CD4-positive, alpha-beta T cell treated with Interferon gamma for 1 hour (primary cell): ENCODE measurements at places on chromosomes 5 and 9.

DNA sequence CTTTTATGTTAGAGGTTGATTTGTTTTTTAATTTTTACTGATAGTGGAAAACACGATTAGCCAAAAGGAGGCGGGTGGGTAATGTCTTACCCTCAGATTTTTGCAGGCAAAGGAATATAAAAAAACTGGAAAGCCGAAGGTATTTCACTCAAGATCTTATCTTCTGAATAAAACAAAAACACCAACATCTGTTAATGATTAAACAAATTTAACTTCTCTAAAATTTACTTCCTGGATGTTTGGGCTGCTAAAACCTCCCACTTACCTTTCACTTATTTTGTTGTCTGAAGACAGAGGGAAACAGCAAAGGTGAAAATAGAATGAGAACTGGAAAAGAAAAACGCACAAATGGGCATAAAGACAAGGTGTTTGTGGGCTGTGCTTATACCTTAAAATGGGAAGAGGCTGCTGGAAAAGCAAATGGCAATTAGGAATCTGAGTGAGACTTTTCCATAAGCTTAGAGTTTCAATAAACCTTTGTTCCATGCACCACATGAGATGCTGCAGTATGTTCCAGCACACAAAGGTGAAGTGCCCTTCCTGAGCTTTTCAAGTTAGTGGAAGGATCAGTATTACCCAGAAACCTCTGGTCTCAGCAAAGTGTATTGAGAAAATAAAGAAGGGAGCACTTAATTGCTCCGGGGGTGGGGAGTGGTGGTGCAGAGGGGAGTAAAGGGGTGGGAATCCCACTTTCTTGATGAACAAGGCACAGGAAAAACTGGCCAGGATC lies 298.3 kb downstream of the BNC2 start:
- DNase-seq: no peak

DNA sequence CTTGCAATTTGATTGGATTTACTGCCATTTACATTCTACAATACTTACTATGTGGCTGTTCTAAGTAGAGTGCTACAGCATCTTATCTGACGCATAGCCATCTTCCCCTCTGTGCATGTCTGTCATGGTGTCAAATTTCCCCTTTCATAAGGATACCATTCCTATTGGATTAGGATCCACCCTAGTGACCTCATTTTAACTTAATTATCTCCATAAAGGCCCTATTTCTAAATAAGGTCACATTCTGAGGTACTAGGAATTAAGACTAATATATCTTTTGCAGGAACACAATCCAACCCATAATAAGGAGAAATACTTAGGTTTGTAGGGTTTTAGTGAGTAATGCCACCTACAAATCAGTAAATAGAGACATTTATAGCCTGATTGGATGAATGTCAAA lies 268.0 kb downstream of the ADAMTSL1 start:
- no peak for DNase-seq

DNA sequence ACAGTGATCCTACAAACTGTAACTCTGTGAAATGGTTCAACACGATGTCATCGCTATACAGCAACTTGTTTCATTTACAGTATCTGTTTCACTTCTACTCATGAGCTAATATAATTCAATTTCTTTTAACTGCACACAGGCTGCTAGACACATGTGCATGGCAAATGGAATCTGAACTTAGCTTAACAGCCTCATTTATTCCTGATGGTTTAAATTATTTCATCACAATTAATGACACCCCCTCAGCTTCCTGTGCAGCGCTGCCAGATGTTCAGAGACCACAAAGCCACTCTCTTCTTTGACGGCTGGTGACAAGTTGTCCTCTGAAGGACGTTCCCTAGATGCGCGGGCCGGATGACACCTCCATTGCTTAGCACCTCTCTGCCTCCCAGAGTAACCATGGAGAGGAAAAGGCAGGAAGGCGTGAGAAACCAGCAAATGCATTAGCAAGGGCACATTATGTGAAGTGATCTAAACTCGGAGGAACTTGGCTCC lies 191.1 kb downstream of the BNC2 start:
- no peak for DNase-seq

- no peak for DNase-seq
Observed at GRCh38 chr5:178428341-178429155, 161.6 kb downstream of the COL23A1 start.

DNA sequence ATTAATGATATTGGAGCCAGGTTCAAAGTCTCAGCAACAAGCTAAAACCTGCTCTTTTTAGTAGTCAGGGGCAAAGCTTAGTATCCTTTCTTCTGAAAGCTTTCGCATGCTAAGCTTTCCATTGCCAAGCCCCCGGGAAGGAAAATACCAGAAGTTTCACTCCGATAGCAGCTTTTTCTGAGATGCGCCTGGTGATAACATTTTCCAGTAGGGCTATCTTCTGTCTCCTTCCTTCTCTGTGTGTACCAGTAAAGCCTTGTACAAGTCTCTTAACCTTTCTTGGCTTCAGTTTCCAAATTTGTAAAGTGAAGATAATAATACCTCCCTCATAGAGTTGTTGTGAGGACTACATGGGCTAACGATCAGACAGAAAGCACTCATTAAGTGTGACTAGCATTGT lies 36.7 kb downstream of the DOCK8 start:
- DNase-seq: no peak

DNA sequence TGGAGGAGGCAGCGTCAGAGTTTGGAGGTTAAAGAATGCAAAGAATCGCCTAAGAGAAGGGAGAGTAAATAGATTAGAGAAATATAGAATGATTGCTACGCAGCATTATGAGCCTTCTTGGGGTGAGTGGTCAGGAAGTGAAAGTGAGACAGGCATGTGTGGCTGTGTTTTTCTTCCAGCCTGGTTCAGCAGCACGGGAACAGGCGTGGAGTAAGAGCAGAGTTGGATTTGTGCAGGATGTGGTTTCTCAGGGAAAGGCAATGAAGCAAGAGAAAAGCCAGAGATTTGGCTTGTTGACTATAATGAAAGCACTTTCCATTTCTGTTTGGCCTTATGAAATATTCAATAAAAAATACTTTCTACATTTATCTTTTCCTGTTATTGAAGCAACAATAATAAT lies 34.3 kb upstream of the FRMD3 start:
- no peak for DNase-seq

GRCh38 chr5:149018909-149019443 lies 43.9 kb downstream of the SH3TC2 start:
- DNase-seq: no peak

- DNase-seq: no peak
Observed at GRCh38 chr5:168706655-168707069, 127.5 kb upstream of the PANK3 start.

DNA sequence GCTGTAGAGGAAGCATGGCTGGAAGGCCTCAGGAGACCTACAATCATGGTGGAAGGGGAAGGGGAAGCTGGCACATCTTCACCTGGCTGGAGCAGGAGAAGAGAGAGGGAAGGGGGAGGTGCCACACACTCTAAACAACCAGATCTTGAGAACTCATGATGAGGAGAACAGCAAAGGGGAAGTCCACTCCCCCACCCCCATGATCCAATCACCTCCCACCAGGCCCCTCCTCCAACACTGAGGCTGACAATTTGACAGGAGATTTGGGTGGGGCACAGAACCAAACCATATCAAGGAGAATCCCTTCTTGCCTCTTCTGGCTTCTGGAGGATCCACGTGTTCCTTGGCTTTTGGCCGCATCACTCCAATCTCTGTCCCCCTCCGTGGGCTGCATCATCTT lies 13.1 kb upstream of the CMBL start:
- DNase-seq: no peak

- no peak for DNase-seq
Observed at GRCh38 chr9:72551306-72551705, 29.9 kb downstream of the TMC1 start.

DNA sequence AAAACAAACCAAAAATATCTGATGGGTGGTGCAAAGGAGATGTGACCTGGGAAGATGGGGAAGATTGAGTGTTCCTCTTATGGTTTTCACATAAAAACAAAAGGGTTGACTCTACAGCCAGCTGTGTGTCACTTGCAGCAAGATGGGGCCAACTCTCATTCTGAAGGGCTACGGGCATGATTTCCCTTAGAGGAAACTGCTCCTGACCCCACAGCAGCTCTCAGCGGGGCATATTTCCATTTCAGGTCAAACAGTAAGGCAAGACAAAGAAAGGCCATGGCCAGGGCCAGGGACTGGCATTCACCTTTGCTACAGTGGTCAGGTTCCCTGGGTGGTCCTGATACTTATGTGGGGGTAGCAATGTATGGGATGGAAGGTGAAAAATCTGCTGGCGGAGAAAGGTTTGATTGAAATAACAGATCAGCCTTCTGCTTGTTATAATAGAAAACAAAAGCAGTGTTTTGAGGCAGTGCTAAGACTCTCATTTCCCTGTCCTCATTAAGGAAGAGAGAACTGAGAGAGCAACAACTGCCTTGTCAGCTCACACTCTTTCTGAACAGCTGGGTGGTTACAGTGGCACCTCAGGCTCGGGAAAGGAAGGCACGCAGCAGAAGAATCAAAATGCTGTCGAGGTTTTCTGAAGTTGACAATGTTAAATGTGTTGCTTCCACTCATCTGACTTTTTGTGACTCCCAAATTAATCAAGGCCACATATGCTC lies 120.7 kb upstream of the PCA3 start:
- peak; percentile 18 for DNase-seq

- DNase-seq: no peak
Observed at GRCh38 chr5:17413691-17414090, 84.3 kb upstream of the TAF11L2 start.

DNA sequence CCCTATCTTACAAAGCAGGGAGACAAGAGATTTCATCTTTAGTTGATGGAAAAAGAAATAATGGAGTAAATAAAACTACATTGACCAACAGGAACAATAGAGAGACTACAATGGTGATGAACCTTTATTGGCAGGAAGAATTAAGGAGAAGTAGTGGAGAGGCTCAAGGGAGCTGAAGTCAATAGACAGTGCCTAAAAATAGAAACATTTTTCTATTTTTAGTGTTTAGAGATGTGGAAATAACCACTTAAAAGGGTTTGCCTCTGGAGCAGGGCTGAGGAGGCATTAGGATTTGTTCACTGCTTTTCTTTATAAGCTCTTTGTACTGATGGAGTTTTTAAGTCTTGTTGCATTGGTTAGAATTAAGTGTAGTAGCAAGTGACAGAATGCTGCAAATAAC lies 98.4 kb upstream of the ERCC6L2 start:
- no peak for DNase-seq

GRCh38 chr5:53275666-53276065 lies 166.1 kb upstream of the MOCS2 start:
- no peak for DNase-seq

DNA sequence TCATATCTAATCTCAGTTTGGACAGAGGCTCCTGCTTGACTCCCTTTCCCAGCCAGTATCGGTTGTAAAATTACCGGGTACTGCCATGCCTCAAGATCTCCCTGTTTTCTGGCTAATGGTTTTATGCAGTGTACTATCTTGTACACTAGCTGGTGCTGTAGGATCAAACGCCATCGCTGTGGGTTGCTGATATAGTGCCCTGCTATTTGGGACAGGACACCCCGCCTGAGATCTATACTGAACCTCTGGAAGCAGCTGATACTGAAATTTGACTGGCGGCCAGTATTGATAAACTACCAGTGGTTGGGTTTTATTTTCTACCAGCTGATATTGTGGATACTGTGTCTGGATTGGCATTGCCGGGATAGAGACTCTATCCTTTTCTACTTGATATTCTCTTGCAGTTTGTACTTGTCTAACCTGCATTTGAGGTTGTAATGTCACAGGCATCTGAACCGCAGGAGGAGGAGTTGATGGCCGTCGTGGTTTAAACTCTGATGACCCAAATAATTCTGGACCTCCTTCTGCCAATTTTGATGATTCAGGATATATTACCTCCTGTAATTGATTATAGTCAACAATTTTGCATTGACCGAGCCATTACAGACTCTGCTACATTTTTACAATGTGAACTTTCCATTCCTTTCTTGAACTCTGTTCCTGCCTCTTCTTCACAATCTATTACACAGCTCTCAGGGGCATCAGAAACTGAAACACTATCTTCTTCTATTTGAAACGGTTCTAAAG lies 112.5 kb upstream of the LARP1 start:
- no peak for DNase-seq

- no peak for DNase-seq
Observed at GRCh38 chr5:31404325-31404724, 127.6 kb downstream of the DROSHA start.

- no peak for DNase-seq
Observed at GRCh38 chr5:23332650-23333251, 174.7 kb upstream of the PRDM9 start.

DNA sequence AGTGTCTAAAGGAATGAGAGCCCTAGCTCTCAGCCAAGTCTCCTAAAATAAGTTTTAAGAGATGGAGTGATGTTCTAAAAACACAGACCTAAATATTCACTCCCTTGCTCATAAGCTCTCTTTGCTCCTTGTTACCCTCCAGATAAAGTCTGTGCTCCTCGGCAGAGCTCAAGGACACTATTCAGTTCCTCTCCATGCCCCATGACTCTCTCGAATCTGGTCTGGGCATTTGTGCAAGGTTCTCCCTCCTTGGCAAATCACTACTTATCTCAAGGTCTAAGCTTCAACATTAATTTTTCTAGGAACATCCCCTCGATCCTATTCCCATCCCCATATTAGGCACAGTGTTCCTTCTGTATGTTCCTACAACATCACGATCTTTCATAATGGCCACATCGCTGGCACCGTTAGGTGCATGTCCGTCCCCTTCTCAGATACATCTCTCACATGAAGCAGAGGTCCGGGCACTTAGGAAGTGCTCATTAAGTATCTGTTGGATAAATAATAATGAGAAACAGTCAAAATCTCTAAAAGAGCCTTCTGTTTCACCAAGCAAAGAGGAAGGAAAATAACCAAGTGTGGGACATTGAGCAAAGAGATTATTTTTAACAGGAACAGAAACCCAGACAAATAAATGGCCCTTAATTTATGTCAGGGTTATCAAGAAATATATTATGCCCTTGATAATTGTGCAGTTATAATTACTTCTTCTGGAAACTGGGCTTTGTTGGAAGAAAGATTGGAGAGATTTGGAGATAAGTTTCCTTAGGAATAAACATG lies 85.9 kb upstream of the HTR4 start:
- DNase-seq: no peak

DNA sequence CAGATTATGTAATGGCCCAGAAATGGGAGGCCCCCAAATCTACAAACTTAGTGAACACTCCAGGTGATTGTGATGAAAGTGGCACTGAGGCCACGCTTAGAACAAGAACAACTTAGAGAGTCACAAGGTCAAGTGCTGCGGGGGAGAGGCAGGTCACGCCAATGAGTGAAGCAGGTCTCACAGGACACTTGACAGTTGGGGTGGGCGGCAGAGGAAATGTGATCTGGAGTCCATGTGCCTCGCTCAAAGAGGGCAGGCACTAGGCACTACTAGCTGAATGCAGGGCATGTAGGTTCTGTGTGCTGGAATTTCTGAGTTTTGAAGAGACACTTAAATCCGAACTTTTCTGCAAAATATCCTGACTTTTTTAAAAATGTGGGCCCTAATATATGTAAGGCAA lies 193.2 kb upstream of the RORB start:
- no peak for DNase-seq

DNA sequence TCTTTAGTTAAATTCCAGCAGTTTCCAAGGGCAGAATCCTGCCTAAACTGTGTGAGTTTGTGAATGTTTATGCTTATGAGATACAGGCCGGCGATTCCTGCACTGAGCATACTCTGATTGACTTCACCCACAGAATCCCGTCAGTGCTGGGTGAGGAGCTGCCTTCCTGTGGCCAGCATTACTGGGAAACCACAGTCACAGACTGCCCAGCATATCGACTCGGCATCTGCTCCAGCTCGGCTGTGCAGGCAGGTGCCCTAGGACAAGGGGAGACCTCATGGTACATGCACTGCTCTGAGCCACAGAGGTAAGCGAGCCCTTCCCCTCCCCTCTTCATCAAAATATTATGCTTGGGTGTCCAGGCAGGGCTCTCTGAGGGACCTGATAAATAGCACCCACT lies 103.7 kb downstream of the CMYA5 start:
- no peak for DNase-seq

- DNase-seq: peak; percentile 40
Observed at GRCh38 chr9:92728831-92729734, 35.5 kb downstream of the BICD2 start.
